ENCODE measurements at places on chromosomes 1 and 21.

GRCh38 chr21:38351176-38351959 lies 94.6 kb downstream of the KCNJ15 start:
- DNase-seq: no peak

DNA sequence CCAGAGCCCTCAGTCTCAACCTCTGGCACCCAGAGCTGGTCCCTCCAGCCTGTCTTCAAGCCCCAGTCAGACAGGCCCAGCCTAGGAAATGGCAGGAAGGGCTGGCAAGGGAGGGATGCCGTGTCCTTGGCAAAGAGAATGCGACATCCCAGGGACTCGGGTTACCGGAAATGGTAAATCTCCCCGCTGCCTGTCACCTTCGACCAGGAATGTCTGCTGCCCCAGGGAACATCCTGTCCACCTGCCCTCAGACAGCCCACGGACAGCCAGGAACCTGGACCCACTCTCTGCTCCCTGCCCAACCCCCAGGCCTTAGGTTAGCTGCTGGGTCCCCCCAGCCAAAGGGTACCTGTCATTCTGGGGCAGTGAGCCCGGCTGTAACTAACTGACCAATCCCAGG lies 23.9 kb downstream of the HSPG2 start:
- DNase-seq: no peak

DNA sequence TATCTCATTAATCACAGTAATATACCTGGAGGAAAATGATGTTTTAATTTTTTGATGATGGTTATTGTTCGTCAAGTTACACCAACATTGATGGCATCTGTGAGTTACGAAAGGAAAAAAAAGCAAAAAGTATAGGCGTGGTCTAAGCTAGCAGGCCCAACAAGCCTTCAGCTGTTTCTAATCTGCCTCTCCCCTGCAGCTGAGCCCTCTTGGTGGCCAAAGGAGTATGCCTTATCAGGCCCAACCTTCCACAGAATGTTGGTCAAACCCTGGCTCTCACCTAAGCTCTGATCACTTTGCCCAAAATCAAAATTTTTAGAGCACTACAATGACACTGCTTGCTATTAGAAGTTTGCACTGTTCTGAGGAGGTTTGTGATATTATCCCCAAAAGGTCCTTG lies 4.9 kb downstream of the C1orf105 start:
- DNase-seq: no peak

DNA sequence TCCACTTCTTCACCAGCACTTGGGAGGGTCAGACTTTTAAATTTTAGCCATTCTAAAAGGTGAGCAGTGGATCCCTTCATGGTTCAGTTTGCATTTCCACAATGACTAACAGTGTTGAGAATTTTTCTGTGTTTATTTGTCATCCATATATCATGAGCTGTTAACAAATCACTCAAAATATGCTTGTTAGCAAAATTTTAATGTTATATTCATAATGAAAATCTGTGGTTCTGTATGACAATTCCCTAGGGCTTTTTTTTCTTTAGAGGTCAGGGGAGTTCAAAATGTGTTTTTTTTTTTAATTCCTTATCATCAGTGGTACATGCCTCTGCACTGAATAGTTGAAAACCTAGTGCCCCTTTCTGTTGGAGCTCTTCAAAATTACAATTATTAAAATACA lies 682.2 kb upstream of the ADGRL2 start:
- DNase-seq: no peak

DNA sequence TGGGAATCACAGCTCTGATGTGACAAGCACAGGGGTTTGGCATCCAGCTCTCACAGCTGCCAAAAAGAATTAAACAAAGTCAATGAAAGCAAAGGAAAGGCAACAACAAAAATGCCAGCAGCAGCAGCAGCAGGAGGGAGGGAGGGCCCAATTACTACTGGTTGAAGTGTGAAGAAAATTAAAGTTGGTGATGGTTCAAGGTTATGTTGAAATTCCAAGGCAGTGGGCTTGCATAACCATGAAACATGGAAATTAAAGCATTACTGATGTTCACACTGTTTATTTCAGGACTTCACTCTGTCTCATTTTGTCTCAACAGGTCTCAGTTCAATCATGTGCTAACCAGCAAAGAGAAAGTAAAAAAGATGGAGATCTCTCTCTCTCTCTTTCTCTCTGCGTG lies 220.3 kb upstream of the LYPLAL1 start:
- DNase-seq: no peak

DNA sequence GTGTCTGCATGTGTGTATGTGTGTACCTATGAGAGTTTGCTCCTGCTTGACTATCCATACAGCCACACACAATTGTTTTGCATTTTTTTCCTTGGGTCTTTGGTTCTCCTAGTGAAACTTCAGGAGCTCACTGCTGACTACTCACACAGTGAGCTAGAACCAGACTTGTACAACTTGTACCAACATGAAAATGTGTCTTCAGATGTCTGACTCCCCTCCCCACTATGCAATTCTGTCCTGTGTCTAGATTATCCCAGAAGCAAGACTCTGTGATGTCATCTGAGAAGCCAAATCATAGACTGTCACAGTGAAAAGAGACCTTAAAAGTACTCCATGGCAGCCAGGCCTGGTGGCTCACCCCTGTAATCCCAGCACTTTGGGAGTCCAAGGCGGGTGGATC lies 49.7 kb downstream of the ELAVL4 start:
- no peak for DNase-seq

GRCh38 chr1:168821434-168821833 lies 92.4 kb upstream of the DPT start:
- DNase-seq: no peak

DNA sequence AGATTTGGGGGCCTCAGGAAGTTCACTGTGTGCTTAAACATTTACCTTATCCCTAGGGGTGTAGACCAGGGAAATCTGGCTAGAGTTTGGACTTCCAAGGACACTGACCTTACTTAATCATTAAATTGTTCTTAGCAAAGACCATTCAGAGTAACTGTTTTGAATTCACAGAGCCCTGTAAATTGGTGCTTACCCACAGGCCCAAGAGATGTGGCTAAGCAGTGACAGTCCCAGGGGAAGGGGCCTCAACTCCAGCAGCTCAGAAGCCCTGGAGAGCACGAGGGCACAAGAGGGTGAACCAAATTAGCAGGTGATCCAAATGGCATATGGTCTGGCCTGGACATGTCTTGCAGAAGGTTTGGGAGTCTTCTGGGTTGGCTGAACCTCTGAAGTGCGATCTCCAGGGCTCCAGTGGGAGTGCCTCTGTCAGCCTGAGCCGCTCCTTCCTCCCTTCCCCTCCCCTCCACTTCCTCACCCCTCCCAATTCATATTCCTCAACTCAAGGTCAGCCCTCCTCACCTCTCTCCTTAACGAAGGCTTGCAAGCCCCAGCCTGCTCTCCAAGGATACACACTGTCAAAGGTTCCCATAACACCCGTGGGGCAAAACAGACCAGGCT lies 4.3 kb downstream of the PAQR7 start:
- DNase-seq: no peak

DNA sequence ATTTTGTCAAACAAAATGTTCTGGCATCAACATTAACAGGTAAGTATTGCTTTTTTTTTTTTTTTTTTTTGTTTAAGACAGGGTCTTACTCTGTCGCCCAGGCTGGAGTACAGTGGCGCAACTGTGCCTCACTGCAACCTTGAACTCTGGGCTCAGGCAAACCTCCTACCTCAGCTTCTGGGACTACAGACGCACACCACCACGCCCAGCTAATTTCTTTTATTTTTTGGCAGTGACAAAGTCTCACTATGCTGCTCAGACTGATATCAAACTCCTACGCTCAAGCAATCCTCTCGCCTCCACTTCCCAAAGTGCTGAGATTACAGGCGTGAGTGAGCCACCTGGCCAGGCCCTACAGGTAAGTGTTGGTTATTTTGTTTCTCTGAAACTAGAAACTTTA lies 2.4 kb downstream of the TUT4 start:
- no peak for DNase-seq

GRCh38 chr21:42315296-42315891 lies at the start of gene TFF3:
Gene TFF3 (minus strand): TSS chr21:42315409. CDS start chr21:42315374, 35 bp downstream.
- DNase-seq: peak; percentile 25

GRCh38 chr1:117608758-117609157 lies 2.9 kb downstream of the TENT5C start:
- no peak for DNase-seq

GRCh38 chr1:37120279-37120678 lies 86.0 kb upstream of the GRIK3 start:
- no peak for DNase-seq

DNA sequence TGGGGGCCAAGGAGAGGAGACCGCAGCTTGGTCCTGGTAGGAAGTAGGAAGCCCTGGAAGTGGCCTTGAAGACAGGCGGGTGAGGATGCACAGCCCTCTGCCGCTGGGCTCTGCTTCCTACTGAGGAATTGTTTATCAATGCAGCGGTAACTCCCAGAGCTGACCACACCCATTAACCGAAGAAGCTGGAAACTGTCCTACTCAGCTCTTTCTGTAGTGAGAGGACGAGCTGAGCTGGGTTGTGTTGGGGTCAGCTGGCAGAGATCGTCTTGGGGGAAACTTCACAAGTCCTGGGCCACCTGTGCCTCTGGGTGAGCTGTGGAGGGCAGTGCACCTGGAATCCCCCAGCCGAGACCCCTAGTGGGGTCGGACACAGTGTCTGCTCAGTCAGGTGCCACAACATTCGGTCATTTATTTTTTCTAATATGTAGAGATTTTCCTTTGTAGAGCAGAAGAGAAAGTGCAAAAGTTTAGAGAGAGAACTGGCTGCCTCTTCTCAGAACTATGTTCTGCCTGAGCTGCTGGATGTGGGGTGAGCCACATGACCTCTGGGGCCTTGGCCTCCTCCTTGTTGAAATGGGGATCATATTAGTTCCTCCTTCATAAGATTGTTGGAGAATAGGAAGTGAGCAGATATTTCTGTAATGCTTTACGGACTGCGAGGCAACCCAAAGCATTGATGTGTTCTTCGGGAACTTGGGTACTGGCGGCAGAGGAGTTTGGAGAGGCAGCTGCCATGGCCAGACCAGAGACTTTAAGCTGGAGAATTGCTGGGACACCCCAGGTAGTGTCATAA lies 3.6 kb downstream of the NECAP2 start:
- DNase-seq: no peak

DNA sequence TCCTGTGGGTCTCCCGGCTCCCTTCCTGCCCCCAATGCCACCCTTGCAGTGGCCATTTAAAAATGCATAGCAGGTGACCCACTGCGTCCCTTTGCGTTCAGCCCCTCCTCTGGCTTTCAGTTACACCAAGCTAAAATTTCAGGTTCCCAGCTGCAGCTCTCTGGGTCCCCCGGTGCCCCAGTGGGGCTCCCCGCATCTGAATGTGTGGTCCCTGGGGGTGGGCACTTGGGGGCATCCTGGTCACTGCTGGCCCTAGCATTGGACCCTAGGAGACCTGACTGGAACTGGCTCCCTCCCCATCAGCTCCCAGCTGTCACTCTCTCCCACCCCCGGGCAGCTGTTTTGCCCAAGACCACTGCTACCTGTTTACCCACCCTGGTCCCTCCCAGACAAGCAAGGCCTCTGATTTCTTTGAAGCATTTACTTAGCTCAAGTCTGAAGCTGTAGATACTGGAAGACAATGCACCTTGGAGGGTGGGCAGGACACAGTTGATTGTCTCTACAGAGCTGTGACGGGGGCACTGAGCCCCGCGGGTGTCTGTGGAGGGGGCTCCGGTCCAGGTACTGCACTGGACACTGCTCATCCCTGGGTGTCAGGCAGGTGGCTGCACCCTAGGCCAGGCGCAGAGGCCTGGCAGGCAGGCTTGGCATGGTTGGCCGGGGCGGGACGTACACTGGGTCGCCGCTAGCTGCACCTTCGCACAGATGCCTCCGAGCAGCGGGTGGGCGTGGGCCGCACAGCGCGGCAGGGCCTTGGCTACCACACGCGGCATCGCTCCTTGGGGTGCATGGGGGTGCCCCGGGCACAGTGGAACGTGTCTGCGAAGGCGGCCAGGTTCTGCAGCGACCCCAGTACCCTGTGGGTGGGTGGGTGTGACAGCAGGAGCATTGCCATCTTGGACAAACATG lies 3.9 kb downstream of the PRXL2B start:
- DNase-seq: no peak

- DNase-seq: no peak
These were observed 18.5 kb upstream of the OR10J5 start for GRCh38 chr1:159554261-159554660.

DNA sequence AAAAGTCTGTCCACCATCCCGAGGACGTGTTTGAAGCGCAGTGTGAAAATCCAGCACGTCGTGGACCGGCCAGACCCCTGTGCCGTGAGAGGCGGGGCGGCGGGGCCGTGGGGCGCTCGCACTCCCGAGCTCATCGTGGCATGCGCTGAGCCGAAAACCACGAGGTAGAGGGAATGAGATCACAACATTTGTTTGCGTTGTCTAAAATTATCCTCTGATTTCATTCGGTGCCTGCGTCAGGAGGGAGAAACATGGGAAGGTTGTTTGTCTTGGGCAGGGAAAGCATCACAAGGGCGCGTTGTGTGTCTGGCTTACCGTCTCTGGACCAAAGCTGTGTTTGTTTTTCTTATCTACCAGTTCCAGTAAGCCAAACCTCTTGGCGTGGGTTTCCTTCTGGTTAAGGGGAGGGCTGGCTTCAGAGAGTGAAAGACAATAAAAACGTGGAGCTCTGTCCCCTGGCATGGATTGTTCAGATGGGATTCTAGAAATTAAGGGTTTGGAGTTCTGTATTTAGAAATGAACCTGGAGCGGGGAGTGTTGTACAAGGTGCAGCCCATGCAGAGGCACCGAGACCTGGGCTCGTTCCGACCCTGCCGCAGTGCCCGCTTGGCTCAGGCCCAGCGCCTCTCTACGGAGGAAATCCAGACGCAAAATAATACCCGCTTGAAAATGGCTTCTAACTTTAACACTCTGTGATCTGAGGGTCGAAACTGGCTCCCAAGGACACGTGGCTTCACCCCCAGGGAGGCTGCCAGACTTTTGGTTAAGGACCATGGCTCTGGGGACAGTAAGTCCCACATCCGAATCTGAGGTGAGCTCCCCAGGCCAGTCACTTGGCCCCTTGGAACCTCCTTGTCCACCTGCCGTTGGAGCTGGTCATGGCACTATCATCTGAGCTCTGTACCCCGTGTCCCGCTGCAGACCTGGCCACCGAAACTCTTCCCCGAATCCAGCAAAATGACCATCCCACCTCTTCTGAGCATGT lies 68.7 kb upstream of the FAM3B start:
- no peak for DNase-seq

DNA sequence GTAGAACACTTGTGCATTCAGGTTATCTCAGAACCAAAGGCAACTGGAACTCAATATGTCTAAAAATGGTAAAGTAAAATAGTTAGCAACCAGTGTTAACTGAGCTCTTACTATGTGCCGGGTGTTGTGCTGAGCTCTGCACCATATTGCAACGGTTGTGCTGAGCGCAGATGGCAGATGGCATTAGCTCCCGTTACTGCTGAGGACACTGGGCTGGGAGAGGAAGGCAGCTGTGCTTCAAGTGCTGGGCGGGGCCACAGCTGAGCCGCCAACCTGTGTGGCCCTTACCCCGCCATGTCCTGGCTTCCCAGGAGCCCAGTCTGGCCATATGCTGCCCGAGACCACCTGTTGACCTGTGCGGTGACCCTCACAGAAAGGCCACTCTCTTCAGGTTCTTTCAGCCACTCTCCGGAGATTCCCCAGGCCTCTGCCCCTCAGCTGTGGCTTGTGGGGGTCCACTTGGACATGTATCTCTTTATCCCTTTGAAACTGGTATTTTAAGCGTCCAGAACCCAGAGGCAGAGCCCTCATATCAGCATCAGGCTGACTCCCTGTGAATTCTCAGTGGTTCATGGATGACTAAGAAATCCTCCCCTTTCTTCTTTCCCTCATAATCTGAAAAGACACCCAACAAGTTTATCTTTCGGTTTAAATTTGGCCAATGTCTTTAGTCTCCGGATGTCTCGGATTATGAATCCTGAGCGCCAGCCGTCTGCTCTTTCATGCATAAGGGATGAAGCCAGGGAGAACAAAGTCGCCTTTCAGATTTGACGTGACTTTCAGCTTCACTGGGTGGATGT lies 26.4 kb downstream of the LDLRAP1 start:
- DNase-seq: no peak

- DNase-seq: no peak
These were observed 53.6 kb upstream of the A3GALT2 start for GRCh38 chr1:33374336-33375105.

Data from brain pericyte (primary cell).